Jurkat, Clone E6-1 (cell line): ENCODE measurements at places on chromosomes 5 and 9.

DNA sequence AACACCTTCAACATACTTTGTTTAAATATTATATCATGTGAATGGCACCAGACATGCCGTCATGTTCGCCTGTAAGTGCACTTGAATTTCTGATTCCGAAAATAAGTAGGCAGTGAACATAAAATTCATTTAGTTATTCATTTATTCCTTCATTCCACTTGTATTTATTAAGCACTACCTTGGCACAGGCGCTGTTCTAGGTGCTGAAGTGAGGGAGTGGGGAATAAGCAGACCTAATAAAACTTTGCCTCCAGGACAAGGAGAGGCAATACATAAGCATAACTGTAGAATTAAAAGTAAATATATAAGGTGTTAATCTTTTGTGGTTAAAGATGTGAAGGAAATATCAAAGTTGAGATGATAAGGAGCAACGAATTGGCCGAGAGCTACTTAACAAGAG, 297.4 kb downstream of the TENT4A start:
- peak; percentile 11 for DNase-seq

DNA sequence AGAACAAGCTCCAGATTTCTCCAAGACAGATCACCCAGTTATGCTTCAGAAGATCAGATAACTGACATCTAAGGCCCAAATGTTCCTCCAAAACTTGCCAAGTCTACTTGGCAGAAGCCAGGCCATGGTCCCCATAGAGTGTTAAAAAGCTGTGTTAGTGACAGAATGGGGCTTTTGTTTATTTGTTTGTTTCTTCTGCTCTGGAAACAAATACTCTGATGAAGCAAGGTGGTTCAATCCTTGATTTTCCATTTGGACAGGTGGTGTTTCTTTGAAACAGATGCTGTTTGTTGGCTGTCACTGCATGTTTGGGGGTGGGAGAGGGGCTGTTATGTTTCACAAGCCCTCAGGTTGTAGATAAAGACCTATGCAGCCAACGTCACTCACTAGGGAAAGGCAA, 264.0 kb downstream of the FAM114A2 start:
- no peak for DNase-seq

DNA sequence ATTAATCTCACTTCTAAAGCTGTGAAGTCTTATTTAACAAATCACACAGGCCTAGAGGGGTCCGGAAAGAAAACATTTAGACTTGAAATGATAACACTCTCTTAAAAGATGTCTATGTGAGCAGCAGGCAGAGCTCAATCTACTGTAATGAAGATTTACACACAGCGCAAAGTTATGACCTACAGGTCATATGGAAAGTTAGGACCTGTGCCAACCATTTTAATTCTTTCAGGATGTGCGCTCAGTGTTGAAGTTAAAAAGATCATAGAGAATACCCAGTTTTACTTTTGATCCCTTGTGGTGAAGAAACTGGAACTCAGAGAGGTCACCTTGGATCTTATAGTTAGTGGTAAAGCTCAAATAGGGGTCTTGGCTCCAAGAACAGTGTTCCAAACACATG, 3.1 kb upstream of the CREBRF start:
- DNase-seq: no peak

DNA sequence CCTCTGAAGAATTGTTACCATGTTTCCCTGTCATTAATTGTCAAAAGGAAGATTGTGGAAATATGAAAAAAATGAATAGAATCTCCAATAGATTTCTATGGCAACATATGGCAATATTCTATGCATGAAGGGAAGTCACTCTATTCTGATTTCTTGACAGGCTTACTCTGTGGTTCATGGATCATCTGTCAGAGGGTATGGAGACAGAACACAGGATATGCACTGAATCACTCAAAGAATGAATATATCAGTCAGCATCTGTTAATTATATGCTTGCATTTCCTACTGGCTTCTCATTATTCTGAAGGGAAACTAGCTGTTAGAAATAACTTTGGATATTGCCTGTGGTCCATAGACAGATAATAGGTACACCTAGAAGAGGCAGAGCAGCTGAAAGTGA, 918.9 kb downstream of the DTWD2 start:
- DNase-seq: no peak

DNA sequence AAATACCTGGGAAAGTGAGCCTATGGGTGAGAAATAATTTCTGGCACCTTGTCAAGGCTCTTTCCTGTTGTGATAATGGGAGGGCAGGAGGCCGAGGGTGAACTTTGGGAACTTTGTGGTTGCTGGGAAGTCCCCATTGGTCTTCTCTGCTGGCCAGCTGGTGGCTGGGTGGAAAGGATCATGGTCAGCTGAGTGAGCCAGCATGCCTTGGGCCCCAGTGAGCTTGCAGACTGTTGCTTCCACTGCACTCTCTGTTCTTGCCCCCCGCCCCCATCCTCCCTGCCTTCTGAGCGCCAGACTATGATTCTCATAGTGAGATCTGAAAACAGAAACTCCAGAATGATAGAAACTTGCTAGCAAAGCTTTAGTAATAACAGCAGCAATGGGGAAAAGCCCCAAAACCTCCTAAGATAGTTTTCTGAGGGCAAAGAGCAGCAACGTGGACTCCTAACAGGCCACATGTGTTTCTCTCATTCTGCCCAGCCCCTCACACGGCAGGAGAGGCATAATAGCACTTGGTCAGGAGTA, 139.2 kb upstream of the SMARCA2 start:
- no peak for DNase-seq

DNA sequence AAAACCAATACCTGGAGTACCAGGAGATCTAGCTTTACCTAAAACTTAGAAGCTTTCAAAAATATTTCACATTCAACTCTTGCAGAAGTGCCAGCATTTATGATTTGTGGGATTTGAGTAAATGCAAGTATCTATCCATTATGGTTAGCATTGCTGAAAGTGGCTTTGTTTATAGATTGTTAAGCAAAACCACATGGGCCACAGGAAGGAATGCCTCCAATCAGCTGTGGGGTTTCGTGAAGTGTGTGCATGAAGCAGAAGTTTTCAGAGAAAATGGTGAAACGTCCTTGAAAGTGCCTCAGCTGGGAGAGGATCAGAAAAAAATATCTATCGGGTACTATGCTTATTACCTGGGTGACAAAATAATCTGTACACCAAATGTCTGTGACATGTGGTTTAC, 4.2 kb downstream of the LECT2 start:
- peak; percentile 10 for DNase-seq

- no peak for DNase-seq
Observed at GRCh38 chr5:160534125-160534524, 112.5 kb downstream of the PTTG1 start.

DNA sequence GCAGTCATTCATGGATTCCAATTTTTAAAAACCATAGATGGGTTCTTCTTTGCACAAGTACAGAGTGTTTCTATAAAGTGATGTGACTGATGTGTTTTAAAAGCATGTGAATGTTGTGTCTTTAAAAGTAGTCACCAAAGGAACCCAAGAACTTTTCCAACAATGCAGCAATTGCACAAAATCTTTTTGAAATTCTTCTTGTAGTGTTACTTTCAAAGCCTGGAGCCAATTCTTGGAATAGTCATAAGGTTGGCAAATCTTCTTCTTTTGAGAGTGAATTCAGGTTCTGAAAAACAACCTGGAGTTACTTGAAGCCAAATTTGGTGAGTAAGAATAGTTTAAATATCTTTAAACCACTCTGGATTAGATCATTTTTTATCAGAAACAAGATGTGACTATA, 10.5 kb downstream of the GRAMD2B start:
- no peak for DNase-seq

DNA sequence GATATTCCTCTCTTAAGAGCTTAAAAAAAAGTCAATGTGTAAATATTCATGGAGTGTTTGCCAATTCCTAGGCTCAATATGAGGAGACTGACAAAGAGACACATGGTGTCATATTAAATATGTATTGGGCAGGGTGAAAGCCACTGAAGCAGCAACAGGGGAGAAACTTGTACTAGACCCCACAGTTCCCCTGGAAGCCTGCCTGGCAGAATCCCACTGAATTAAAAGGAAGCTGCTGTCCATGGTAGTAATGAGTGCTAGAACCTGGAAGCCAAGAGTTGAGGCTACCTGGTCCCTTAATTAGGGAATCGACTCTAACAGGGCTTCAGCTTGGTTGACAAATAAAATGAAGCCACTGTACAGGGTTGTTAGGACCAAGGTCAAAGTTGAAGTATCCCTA, 129.4 kb upstream of the GPR151 start:
- no peak for DNase-seq

- DNase-seq: no peak
Observed at GRCh38 chr5:39495227-39495626, 70.4 kb upstream of the DAB2 start.

GRCh38 chr9:127915325-127915752, 1.5 kb downstream of the ST6GALNAC4 start:
- DNase-seq: no peak

- DNase-seq: no peak
Observed at GRCh38 chr5:126811515-126812198, 34.7 kb downstream of the LMNB1 start.

DNA sequence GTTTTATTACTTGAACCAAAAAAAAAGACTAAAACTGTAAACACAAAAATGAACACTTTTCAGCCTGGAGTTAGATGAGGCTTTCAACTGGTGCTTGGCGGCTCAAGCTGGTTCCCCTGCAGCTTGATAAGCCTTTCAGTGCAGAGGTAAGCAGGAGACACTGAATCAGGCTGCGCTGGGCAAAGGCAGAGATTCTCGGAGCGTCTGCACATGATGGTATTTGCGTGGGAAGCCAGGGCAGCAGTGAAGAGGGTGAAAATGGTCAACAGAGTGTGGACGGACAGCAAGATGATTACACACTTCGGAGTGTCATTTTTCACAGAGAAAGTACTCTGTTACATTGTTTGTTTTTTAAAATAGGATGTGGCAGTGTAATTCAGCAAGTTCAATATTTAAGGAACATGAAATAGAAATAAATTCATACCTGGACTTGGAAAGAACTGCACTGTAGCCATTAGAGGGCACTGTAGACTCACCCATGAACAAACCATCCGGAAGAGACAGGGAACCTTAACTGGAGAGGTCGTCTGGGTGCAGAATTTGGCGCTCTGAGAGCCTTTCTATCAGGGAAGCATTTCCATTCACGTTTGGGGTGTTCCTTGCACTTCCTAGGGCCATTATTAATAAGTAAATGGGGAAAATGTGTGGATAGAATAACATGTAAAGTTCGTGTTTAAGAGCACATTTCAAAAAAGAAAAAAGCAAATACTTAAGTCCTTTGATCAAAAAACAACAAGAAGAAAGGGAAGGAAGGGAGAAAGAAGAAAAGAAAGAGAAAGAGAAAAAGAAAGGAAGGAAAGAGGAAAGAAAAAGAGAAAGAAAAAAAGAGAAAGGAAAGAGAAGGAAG, 69.8 kb downstream of the ICE1 start:
- peak; percentile 60 for DNase-seq

GRCh38 chr5:816176-816575, 31.6 kb upstream of the ZDHHC11B start:
- DNase-seq: no peak

DNA sequence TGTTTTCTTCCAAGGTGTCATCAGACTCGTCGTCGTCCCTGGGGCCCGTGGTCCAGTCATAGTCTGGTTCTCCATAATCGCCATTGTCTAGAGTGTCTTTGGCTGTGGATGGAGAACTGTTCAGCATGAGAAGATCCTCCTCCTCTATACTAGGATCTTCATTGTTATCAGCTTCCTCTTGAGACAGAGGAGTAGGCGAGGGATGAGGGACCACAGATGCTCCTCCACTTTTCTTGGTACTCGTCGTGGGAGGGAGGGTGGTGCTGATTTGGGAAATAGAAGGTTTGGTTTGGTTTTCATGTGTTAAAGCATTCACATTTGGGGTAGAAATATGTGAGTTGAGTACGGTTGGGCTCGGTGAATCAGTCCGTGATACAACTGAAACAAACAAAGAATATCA, 8.8 kb downstream of the C5orf15 start:
- DNase-seq: no peak

- peak; percentile 9 for DNase-seq
Observed at GRCh38 chr9:3473405-3473804, 52.4 kb downstream of the RFX3 start.

GRCh38 chr5:77882670-77883257, 106.6 kb upstream of the TBCA start:
- peak; percentile 7 for DNase-seq

GRCh38 chr5:137394380-137394779, 104.7 kb downstream of the SPOCK1 start:
- DNase-seq: no peak

- DNase-seq: no peak
Observed at GRCh38 chr5:131005963-131006684, 158.9 kb downstream of the HINT1 start.

DNA sequence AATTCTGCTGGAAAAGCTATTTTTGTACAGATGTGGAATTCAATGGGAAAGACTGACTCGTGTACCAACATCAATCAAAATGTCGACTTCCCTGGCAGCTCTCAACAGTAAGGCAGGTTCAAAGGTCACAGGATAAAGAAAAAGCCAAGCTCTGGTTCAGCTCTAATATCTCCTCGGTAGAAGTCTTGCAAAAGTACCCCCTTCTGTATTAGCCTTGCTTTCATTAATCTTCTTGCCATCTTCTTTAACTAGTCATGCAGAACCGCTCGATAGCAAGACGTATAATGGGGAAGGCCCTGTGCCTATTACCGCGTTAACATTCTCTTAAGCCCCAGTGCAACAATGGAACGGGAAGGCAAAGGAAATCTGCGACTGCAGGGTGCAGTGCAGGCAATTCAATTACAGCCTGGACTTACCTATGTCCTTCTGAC, 201.2 kb downstream of the GAPVD1 start:
- no peak for DNase-seq

GRCh38 chr9:33881635-33882034, 64.7 kb downstream of the UBE2R2 start:
- no peak for DNase-seq

DNA sequence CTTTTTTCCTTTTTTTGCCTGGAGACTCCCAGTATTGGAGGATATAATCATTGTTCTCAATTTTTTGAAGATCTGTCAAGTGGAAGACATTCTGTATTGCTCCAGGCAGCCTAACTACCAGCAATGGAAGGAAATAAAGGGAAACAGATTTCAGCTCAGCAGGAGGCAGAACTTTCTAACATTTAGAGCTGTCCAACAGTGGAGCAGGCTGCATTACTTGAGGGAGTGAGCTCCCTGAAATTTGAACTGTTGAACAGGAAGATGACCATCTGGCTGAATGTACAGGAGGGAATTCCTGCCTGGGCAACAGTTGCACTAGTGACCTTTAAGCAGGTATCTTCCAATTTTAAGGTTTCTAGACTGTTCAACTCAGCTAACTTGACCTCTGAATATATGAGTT, 1.1 kb upstream of the GAPVD1 start:
- no peak for DNase-seq

GRCh38 chr9:137422604-137423513, at the start of the genes EXD3 and NOXA1:
Gene EXD3 (minus strand): TSS chr9:137423162. CDS start chr9:137395357, 27,805 bp downstream.
Gene NOXA1 (plus strand): TSS chr9:137423393. CDS start chr9:137423530, 137 bp downstream.
- no peak for DNase-seq

DNA sequence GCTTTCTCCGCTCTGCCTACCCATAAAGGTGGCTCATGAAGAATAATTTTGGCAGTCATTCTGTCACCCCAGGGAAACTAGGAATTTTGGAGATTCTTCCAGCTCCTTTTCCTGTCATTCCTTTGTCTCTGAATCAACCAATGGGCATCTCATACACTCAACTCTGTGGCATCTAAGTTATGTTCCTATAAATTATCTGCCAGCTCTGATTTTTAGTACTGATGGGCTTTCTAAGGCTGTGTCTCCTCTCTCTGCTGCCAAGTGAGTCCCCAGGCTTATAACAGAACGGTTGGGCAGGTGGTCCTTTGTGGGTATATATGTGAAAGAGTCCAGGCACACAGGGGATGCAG, 226.8 kb downstream of the NMUR2 start:
- no peak for DNase-seq
